ENCODE measurements at places on chromosomes 4 and X.
A peak's percentile ranks its signal among the peaks of the same experiment; 100 is the strongest.

GRCh38 chrX:1205681-1206611 is 6.5 kb downstream of the CRLF2 start:
- peak overlapping the region; percentile 53 for H3K4me3 ChIP-seq
- H3K27ac ChIP-seq, result no peak overlapping the region
- no peaks in the 10 kb centered on the region for H3K27me3 ChIP-seq
- DNase-seq, result peak; percentile 99

DNA sequence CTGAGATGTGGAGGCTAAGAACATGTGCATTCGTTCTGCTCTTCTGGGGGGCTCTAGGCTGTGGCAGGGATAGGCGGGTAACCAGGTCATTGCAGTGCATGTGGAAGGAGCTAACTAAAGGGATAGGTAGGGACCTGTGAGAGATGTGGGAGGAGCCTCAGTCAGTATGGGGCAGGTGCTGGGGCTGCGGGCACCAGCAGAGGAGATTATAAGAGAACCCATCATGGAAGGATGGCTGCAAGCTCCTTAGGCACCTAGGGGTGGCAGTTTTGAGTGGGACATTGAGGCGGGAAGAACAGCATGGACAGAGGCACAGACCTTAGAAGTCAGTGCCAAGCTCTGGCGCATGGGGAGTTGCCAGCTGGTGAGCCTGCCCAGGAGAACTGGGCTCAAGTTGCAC is 7.2 kb downstream of the CLDN22 start:
- peaks cover 3% of the 10 kb centered on the region for H3K36me3 ChIP-seq
- no peaks in the 10 kb centered on the region for H3K4me1 ChIP-seq
- H3K27ac ChIP-seq, result no peak overlapping the region

GRCh38 chrX:115616943-115617563 is 56.1 kb downstream of the PLS3 start:
- no peaks in the 10 kb centered on the region for H3K36me3 ChIP-seq
- peak; percentile 55 for DNase-seq
- no peak overlapping the region for H3K4me3 ChIP-seq
- peaks cover 2% of the 10 kb centered on the region for H3K4me1 ChIP-seq

GRCh38 chr4:60992037-60992436 is 208.1 kb upstream of the ADGRL3 start:
- no peaks in the 10 kb centered on the region for H3K27me3 ChIP-seq
- H3K36me3 ChIP-seq, result no peaks in the 10 kb centered on the region
- no peak overlapping the region for H3K4me3 ChIP-seq
- no peak for DNase-seq
- H3K4me1 ChIP-seq, result no peaks in the 10 kb centered on the region

DNA sequence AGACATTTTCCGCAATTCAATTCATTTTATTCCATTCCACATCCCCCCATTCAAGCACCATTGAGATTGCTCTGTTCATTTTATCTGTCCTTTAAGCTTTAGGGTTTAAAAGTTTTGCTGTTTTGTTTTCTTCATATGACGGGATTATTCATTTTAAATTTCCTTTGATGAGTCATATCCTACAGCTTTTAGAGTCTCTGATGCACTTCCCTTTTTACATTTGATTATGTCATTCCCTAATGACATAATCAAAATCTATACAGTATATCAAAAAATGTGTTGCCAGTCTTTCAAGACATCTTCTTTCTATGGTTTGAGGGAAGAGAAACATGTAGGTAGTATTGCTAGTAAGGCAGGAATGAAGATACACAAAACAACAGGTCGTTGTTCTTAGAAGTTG is 456.3 kb downstream of the PDGFC start:
- H3K36me3 ChIP-seq, result no peaks in the 10 kb centered on the region
- H3K4me3 ChIP-seq, result no peak overlapping the region
- H3K27ac ChIP-seq, result no peak overlapping the region
- no peak for DNase-seq
- H3K4me1 ChIP-seq, result no peaks in the 10 kb centered on the region

DNA sequence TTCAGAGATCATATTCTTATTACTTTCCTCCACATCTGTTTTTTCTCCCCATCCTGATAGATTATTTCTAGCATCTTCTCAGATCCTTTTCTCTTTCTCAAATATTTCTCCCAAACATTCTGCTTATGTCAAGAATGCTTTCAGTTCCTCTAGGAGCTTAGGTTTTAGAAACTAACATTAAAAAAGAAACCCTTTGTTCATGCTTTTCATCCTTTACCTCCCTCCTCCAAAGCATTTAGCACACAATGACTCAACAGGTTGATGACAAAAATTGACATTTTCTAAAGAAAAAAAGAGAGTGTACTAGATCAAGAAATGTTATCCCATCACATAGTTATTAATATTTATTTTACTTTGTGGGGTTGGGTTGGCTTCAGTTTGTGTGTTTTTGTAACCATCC is 16.5 kb upstream of the ALB start:
- H3K36me3 ChIP-seq, result no peaks in the 10 kb centered on the region
- DNase-seq, result no peak
- no peak overlapping the region for H3K27ac ChIP-seq

GRCh38 chr4:44161756-44162155 is 286.9 kb downstream of the KCTD8 start:
- no peak for DNase-seq
- no peak overlapping the region for H3K27ac ChIP-seq
- H3K36me3 ChIP-seq, result no peaks in the 10 kb centered on the region
- no peak overlapping the region for H3K4me3 ChIP-seq
- no peaks in the 10 kb centered on the region for H3K4me1 ChIP-seq
- H3K27me3 ChIP-seq, result no peaks in the 10 kb centered on the region

GRCh38 chr4:88442689-88443191 is 14.2 kb upstream of the HERC5 start:
- DNase-seq, result peak; percentile 14
- no peak overlapping the region for H3K27ac ChIP-seq
- H3K4me3 ChIP-seq, result no peak overlapping the region
- H3K36me3 ChIP-seq, result no peaks in the 10 kb centered on the region
- H3K27me3 ChIP-seq, result no peaks in the 10 kb centered on the region
- H3K4me1 ChIP-seq, result no peaks in the 10 kb centered on the region

- no peaks in the 10 kb centered on the region for H3K4me1 ChIP-seq
- no peaks in the 10 kb centered on the region for H3K27me3 ChIP-seq
- no peaks in the 10 kb centered on the region for H3K36me3 ChIP-seq
- no peak for DNase-seq
- no peak overlapping the region for H3K27ac ChIP-seq
- no peak overlapping the region for H3K4me3 ChIP-seq
These were observed 788.4 kb upstream of the GALNTL6 start for GRCh38 chr4:171024720-171025303.

GRCh38 chr4:171981185-171981584 is 168.0 kb downstream of the GALNTL6 start:
- H3K4me1 ChIP-seq, result peaks cover 3% of the 10 kb centered on the region
- no peak for DNase-seq
- H3K27me3 ChIP-seq, result no peaks in the 10 kb centered on the region

GRCh38 chr4:138182838-138183426 is 59.2 kb downstream of the SLC7A11 start:
- no peak overlapping the region for H3K27ac ChIP-seq
- no peak overlapping the region for H3K4me3 ChIP-seq
- DNase-seq, result peak; percentile 42
- H3K27me3 ChIP-seq, result no peaks in the 10 kb centered on the region

- H3K36me3 ChIP-seq, result no peaks in the 10 kb centered on the region
- peak; percentile 86 for DNase-seq
- H3K4me3 ChIP-seq, result no peak overlapping the region
- peak overlapping the region; percentile 64 for H3K27ac ChIP-seq
- no peaks in the 10 kb centered on the region for H3K27me3 ChIP-seq
- no peaks in the 10 kb centered on the region for H3K4me1 ChIP-seq
These were observed 40.2 kb downstream of the SH3KBP1 start for GRCh38 chrX:19846995-19847790.

DNA sequence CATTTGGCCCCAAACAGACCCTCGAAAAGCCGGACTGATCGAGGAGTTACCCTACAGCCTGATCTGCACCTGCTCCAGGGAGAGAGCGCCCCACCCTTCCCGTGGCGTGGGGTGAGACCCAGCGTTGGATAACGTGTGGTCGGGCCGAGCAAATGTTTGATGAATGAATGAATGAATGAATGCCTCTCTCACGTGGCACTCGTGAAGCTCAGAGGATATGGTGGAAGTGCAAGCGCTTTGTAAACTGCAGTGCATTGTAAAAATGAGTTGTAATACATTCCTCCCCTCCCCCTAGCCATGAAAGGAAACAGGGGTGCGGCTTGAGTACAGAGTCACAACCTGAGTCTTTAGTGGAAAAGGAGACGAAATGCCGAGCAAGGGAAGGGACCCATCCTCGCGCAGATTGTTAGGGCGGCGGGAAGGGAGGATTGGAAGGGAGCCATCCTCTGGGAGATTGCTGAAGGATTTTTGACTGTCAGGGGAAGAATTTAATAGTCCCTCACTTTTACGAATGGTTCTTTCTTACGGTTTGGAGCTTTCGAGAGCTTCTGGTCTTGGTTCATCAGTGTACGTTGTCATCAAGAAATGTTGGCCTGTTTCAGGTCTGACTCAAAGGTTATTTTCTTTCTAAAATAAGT is 772 bp upstream of the FBXW7 start:
- DNase-seq, result no peak
- H3K4me1 ChIP-seq, result no peaks in the 10 kb centered on the region
- H3K27me3 ChIP-seq, result no peaks in the 10 kb centered on the region

DNA sequence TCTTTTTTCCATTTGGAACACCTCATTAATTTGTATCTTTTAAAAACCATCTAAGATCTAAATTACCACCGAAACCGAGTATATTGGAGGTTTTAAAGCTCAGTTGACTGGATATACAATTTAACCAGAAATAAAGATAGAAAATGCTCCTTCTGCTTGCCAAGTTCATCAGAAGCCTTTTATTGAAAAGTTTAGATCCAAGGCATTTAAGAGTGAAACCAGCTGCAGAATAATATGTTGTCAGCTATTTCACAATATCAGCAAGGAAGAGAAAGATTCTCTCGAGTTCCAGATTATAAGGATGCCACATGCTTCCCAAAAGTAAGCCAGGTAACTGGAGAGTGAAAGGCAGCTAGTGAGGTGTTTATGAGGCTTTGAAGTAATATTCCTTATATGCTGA is 217.4 kb downstream of the DCTD start:
- no peaks in the 10 kb centered on the region for H3K36me3 ChIP-seq
- H3K4me3 ChIP-seq, result no peak overlapping the region
- H3K4me1 ChIP-seq, result no peaks in the 10 kb centered on the region
- H3K27ac ChIP-seq, result no peak overlapping the region
- no peak for DNase-seq
- no peaks in the 10 kb centered on the region for H3K27me3 ChIP-seq

GRCh38 chr4:140426610-140427105 is 790 bp downstream of the CLGN start:
- peak; percentile 78 for DNase-seq
- no peaks in the 10 kb centered on the region for H3K27me3 ChIP-seq
- no peaks in the 10 kb centered on the region for H3K36me3 ChIP-seq
- peaks cover 3% of the 10 kb centered on the region for H3K4me1 ChIP-seq

GRCh38 chr4:2786152-2786671 is 6.7 kb upstream of the SH3BP2 start:
- no peak overlapping the region for H3K4me3 ChIP-seq
- no peak for DNase-seq
- H3K27ac ChIP-seq, result no peak overlapping the region
- H3K36me3 ChIP-seq, result no peaks in the 10 kb centered on the region
- no peaks in the 10 kb centered on the region for H3K27me3 ChIP-seq

DNA sequence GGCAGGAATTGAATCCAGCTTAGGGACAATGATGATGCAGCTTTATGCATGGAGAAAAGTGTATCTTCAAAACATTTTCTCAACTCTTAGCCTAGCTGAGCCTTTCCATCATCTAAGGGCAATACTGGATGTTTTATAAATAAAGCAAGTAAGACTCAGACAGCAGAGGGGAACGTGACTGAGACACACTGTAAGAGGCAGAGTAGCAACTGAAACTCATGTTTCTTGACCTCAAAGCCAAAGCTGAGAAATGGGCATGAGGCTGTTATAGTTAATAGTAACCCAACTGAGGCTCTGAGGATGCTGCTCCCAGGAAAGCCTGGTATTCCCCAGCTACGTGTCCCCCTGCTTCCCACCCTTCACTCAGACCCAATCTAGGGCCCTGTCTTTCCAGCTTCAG is 44.6 kb downstream of the ARHGEF9 start:
- H3K4me3 ChIP-seq, result no peak overlapping the region
- no peaks in the 10 kb centered on the region for H3K36me3 ChIP-seq
- no peak for DNase-seq
- no peaks in the 10 kb centered on the region for H3K4me1 ChIP-seq
- H3K27me3 ChIP-seq, result no peaks in the 10 kb centered on the region
- H3K27ac ChIP-seq, result no peak overlapping the region

DNA sequence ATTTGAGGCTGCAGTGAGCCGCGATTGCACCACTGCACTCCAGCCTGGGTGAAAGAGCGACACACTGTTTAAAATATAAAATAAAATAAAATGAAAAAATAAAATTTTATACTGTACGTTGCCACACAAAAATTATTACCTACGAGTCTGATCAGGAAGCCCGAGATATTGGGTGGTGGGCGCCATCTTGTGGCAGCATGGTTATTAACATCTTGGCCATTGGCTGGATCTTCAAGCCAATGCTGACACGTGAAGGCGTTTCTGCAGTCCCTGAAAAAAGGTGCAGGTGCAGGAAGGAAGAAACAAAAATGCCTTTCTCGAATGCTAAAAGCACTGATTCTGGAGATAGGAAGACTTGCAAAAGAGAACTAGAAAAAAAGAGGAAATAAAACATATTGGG is 4.9 kb upstream of the TLR8 start:
- no peak overlapping the region for H3K4me3 ChIP-seq
- DNase-seq, result peak; percentile 54
- no peaks in the 10 kb centered on the region for H3K4me1 ChIP-seq
- no peaks in the 10 kb centered on the region for H3K36me3 ChIP-seq
- H3K27ac ChIP-seq, result no peak overlapping the region

DNA sequence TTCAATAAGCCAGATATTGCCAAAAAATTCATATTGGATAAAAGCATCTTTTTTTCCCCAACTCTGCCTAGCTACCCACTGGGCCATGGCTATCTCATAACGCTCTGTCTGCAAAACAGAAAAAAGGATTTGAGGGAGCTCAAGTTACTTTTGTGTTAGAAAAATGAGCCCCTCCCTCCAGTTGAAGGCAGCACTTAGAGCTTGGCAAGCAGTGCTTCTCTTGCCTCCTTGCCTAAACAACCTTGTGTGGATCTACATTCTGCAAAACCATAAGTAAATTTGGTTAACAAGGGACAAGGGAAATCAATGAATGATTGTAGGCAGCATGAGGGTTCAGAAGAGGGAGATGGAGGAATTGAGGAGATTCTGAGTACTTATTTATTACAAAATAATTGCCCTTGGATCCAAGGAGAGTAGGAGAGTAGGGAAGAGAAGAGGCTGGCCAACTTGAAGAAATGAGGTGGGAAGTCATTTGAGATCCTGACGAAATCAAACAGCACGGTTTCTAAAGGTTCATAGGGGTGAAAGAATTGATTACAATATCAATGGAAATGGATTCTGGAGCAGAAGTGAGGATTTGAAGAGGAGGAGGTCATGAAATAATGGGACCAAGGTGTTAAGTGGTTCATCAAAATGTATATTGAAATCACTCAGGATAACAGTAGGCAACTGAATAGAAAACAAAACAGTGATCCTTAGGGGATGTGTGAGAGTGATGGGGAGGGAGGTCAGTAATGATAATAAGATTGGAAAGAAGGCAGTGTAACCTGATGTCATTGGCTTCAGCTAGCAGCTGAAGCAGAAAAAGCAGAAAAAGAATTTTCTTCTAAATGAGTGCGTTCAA is 434.8 kb upstream of the IGFBP7 start:
- no peak overlapping the region for H3K27ac ChIP-seq
- no peak overlapping the region for H3K4me3 ChIP-seq
- peak; percentile 15 for DNase-seq
- no peaks in the 10 kb centered on the region for H3K4me1 ChIP-seq

Measured in mesendoderm (in vitro differentiated cells).